ENCODE measurements at places on chromosomes 2 and 18. TPM values are rescaled to one million over a fixed set of nuclear protein-coding genes. Genes with fewer than 3 reads are reported as not detected.
A peak's percentile ranks its signal among the peaks of the same experiment; 100 is the strongest.

The HNMT gene
- 0.32 TPM for total RNA-seq

- DNase-seq = no peak
Observed at GRCh38 chr2:51301381-51301780, 269.4 kb upstream of the NRXN1 start.

DNA sequence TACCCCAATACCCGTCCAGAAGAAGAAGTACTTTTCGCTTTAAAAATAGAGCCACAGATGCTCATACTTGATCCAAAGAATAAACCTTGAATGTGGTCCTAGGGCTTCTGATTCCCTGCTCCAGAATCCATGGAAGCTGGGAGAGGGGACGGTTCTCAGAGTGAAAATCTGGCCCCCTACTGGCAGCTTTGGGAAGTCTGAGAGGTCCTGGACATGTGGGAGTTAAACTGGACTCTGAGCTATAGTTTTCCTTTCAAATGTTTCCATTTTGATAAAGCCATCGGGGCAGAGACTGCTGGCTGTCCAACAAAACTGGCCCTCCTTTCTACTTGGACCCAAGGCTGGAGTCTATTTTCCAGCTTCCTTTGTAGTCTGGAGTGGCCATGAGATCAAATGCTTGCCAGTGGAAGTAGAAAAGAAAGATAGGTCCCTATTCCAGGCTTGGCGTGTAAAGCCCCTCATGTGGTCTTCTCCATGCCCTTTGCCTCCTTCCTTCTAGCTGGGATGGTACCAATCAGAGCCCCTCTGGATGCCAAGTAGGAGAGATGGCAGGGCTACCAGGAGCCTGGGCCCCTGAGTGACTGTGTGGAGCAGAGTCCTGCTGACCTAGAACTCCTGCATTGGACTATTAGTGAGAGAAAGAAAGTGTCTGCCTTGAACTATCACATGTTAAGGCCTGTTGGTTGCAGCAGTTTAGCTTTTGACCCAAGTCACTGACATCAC is 37.7 kb upstream of the TBC1D8 start:
- DNase-seq = no peak

GRCh38 chr2:38581193-38582147 is 21.3 kb downstream of the HNRNPLL start:
- DNase-seq = peak; percentile 79

DNA sequence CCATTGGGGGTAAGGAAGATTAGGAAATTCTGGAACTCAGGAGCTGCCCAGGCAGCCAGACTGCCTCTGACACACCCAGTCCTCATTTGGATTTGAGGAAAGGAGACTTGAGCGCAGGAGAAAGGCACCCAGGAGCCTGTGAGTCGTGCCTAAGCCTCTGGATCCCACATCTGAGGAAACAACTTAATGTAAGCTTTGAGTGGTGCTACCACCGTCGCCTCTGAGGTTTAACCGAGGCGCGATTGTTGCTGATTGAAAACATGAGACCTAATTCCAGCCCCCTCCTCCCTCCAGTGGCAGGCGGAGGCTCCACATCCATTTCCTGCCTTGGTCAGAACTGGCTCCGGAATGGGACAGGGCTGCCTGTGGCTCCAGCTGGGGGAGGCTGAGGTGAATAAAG is 176.7 kb upstream of the PKDCC start:
- DNase-seq = no peak

The ADRA2B gene
- total RNA-seq = not detected

- DNase-seq = no peak
Observed at GRCh38 chr18:67108894-67109293, 407.6 kb downstream of the DSEL start.

DNA sequence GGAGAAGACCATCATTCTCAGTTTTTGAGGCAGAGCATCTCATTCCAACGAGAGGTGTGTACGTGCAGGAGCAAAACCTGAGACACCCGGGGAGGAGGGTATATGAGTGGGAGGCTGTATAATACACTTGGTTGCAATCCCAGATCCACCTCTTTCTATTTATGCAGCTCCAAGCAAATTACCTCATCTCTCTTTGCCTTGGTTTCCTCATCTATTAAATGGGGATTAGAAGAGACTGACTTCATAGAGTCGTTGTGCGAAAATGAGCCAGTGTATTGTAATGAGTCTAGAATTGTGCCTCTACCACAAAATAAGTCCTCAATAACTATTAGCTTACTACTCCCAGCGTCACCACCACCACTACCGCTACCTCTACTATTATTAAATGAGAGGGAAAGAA is 40.1 kb downstream of the TGOLN2 start:
- no peak for DNase-seq

DNA sequence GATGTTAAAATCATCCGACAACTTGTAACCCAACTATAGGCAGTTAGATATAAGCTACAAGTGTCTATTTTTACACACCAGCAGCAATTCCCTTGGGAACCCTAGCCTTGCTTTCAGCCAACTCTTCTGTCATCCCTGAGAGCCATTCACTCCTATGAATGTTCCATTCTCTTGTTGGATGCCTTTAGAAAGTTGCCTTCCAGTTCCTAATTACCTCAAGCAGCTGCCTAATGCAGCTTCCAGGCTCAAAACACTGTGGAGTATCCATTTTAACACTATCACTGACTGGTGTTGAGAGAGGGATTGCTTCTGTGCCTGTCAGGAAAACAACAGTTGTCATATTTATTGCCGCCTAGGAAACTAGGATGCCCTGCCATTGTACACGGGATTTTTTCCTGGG is 402.0 kb upstream of the ACVR2A start:
- no peak for DNase-seq

GRCh38 chr18:6566338-6566911 is 151.7 kb upstream of the L3MBTL4 start:
- DNase-seq = no peak

- DNase-seq = no peak
Observed at GRCh38 chr2:123656590-123656989, 368.5 kb upstream of the CNTNAP5 start.

The TGOLN2 gene
- total RNA-seq = 188 TPM

GRCh38 chr2:9143264-9143815 is 63.3 kb upstream of the ASAP2 start:
- DNase-seq = no peak

- no peak for DNase-seq
Observed at GRCh38 chr18:61949946-61950345, 57.1 kb upstream of the RNF152 start.

DNA sequence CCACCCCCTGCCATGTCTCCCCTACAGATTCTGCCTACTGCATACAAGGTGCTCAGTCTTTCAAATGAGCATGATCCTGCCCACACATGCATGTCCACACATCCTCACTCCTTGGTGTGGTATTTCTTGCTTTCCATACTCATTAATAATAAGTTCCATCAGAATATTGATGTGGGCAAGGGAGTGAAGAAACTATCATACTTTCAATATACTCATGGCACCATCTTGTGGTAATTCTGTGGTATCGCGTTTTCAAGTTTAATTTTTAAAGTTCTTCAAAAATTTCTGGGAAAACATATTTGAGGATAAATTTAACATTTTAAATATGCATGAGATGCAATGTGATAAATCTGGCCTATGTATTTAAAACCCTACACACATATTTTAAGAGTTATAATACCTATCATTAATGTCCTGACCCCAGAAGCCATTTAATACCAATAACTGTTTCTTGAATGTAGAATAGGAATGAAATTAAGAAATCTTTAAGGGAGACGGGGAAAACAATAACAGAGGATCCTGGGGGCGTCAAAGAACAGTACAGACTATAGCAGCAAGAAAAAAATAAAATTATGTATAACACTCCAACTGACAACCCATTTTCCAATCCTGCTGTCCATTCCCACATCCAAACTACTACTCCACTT is 110.1 kb downstream of the ZNF385B start:
- DNase-seq = no peak

DNA sequence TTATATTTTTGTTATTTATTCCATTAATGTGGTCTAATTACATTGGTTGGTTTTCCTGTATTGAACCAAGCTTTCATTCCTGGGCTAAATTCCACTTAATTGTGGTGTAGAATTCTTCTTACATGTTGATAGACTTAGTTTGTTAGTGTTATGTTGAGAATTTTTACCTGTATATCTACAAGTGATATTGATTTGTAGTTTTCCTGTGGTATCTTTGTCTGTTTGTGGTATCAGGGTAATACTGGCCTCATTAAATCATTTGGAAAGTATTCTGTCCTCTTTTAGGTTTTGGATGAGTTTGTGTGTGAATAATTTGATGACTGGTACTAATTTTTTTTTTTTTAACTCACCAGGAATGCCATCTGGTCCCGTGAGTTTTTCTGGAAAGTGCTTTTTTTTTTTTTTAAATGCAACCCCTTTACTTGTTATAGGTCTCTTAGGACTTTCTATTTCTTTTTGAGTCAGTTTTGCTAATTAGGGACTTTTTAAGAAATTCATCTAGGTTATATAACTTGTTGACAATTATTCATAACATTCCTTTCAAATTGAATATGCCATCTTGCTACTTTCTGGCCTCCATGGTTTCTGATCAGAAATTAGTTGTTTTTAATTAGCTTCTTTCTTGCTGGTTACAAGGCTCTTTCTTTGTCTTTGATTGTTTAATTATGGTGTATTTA is 232.8 kb downstream of the CCDC85A start:
- DNase-seq = no peak

The IL1B gene
- 0.81 TPM for total RNA-seq

The BCL11A gene
- not detected for total RNA-seq

DNA sequence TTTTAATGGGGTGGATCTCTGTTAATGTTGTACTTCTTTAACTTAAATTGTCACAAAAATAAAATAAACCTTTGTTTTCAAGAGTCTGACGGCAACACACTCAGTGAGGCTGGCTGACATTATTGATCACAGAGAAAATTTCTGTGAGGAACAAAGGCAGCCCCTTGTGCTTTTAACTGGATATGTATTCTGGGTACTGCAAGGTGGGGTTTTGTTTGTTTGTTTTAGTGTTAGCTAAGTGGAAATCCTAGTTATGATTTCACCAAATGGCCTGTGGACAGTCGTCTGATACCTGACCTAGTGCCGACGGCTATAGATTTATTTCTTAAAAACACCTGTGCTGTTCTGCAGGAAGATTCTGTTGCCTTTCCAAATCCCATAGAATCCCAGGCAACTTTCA is 1329.5 kb upstream of the ZEB2 start:
- DNase-seq = no peak

The ARHGAP28 gene
- total RNA-seq = not detected

The RTP5 gene
- 0.28 TPM for total RNA-seq

- no peak for DNase-seq
Observed at GRCh38 chr2:185188656-185189055, 549.9 kb upstream of the FSIP2 start.

DNA sequence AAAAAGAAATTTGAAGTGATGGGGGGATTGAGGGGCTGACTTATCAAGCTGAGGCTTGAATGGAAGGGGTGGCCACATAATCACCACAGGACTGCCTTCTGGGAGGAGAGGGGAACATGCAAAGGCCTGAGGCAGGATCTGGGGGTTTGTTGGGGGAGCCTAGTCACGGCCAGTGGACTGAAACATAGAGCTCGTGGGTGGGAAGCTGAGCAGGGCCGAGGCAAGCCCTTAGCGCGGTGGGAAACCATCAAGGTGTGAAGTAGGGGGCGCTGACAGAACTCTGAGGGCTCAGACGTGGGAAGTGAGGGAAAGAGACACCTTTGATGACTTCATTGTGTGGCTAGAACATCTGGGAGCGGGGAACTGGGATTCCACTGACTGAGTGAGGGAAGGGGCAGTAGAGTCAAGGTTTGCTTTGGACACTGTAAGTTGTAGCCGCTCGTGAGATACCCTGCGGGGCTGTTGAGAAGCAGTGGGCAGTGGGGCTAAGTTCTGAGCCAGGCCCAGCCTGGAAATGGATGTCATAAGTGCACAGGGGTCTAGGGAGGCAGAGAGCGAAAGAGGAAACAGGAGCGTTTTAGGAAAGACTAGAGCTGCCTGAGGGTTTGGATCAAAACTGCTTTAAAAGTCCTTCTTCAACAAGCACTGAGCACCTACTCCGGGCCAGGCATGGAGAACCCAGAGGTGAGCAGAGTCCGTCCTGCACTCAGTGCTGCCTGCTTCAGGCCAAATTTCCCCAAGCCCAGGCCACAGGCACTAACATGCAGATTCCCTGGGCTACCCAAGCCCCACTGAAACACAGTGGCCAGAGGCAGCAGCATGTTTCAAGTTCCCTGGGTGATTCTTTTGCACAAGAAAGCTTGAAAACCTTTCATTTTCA is 686 bp upstream of the SNORC start:
- DNase-seq = no peak

Data from CD4-positive, alpha-beta memory T cell (primary cell).